Panc1 (cell line): ENCODE measurements at places on chromosomes 7 and 10.

GRCh38 chr10:70478191-70479164, at the start of gene PALD1:
Gene PALD1, plus strand, starts transcription at chr10:70478767. Its CDS starts 47,185 bp downstream, at chr10:70525952.
- DNase-seq, result no peak

- DNase-seq, result no peak
These were observed 2.6 kb upstream of the GAD2 start for GRCh38 chr10:26214004-26214403.

GRCh38 chr7:44565097-44565794, 8.5 kb downstream of the DDX56 start:
- peak; percentile 48 for DNase-seq

DNA sequence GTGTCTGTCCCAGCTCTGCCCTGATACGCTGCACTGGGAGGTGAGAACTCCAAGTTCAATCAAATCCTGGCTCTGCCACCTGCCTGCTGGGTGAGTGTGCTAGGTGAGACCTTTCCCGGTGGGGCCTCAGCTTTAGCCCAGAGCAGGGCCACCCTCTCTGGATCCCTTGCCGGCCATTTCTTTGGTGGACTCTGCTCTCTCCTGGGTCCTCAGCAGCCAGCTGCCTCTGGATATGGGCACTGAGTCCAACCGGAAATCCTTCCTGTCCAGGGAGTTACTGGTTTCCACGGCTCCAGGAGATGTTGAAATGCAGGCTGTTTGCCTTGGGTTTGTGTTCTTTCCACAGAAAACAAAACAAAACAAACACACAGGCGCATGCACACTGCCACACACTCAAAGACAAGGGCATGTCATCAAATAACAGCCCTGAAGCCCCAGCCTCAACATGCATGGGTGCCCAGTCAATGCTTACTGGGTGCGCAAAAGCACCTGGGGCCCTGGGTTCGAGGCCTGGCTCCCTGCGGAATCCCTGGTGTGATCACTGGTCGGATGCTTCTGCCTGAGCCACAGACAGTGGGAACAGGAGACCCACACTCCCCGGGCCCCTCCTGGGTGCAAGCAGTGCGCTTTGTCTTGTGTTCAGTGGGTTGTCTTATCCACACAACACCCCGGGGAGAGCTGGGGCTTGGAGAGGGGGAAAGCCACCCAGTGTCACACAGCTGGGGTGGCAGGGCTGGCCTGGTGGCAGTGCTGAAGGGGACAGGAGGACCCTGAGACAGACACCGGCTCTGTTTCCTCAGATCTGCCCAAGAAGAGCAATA, 33.1 kb downstream of the PPIF start:
- DNase-seq, result no peak

DNA sequence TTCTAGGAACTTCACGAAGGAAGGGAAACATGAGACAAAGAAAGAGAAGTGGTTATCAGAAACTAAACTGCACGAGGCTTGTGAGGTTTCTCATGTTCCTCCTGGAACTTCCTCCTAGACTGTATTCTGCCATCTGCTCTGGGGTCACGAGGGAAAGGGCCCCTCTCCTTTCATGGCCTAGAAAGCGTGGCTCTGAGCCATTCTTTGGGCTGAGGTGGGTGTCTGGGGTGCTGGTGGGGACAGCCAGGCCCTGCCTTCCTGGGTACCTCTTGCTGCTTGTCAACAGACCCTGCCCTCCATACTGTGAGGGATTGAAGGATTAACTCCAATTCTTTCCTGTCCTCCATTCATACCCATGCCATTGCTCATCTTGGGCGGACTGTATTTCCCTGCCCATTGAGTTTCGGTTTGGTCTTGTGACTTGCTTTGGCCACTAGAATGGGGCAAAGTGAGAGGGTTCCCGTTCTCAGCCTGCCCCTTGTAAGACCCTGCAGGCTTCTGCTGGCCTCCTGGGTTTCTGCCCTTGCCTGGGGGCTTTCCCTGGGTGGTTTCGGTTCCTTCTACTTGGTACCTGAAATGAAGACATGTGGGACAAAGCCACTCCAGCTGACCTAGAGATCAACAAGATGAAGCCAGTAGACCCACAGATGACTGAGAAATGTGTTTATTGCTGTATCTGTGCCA, 14.9 kb upstream of the GIMAP8 start:
- DNase-seq, result no peak

DNA sequence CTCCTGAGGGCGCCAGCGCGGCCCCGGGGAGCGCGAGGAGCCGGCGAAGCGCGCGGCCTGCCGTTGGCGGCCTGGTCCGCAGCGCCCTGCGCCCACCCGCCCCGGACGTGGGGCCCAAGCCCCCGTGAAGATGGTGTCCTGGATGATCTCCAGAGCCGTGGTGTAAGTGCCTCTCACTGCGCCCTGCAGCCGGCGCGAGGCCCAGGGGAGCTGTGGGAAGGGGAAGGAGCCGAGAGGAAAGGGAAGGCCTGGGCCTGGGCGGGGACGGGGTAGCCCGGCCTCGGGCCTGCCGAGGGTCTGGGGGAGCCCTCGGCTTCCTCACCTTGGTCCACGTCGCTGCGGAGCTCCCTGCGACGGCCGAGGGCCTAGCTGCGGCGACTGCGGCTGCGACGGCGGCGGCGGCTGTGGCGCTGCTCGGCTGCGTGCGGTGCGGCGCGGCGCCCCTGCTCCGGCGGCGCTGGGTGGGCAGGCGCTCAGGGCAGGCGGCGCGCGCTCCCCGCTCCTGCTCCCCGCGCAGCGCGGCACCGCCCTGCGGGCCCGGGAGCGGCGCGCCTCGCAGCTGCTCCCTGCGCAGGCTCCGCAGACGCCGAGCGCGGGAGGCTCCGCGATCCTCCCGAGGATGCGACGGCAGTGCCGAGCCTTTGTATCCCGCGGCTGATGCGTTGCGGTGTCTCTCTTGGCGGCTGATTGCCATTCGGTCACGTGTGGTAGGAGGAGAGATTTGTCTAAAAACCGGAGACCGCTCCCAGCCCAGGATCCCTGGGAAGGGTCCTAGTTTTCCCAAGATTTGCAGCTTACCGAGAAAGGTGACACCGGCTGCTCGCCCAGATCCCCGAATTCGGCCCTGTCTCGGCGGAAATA, 445 bp downstream of the REEP3 start:
- no peak for DNase-seq

- no peak for DNase-seq
These were observed 58.1 kb downstream of the CAV1 start for GRCh38 chr7:116582806-116583444.

GRCh38 chr7:98797150-98797549, 72.7 kb downstream of the TMEM130 start:
- no peak for DNase-seq

DNA sequence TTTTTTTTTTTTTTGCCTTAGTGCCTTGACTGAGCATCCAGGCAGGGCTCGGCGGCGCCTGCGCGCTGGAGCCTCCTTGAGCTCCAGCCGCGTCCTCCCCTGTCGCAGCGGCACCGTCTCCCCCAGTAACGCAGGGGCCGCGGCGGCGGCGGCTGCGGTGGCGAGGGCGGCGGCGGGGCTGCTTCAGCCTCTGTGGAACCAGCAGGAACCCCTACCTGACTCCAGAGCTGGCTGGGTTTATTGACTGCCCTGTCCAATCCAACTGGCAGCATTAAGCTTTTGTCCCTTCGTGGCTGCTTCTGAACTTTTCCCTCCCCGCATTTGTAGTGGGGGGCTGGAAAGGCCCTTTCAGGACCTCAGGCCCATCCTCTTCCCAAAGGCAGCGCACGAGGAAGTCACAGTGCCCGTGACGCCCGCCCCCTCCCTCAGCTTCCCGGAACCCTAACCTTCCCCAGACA, at the start of gene GPR85:
GPR85 (minus strand) TSS at position 397 of the 458 bp plus-strand sequence. CDS start 2,106 bp downstream, outside the sequence.
- no peak for DNase-seq

- DNase-seq, result peak; percentile 63
These were observed 49.1 kb upstream of the FOXK1 start for GRCh38 chr7:4633012-4633411.

GRCh38 chr7:36084485-36085091, 68.5 kb upstream of the EEPD1 start:
- no peak for DNase-seq

DNA sequence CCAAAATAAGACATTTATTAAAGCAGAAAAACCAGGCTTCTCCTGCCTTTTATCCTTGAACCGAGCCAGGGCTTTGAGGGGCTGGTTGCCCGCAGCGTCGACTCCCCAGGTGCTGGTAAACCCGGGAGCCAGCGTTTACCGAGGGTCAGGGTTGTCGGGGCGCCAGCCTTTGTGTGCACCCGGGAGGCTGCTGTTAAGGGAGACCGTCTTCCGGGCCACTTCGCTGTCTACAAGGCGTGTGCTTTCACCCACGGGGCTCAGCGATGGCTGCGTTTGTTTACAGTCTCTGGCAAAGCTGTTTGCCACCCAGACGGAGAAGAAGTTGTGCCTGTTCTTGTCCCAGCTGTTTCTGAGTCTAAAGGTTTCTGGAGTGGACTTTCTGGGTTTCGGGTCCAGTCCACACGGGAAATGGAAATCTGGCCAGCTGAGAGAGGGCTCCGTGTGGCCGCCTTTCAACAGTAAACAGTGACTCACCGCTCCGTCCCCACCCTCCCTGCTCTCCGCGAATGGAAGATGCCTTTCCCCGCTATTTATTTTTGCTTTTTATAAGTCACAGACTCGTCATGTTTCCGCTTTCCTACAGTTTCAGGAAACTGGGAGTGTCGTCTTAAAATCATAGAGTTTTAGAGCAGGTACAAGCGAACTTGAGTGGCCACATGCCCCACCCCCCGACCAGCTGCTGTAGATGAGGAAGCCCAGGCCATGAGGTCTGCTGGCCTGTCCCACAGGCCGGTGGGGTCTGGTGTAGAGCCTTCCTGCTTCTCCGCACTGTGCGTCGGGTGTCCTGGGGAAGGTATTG, 2.2 kb downstream of the MAFK start:
- DNase-seq, result peak; percentile 95

DNA sequence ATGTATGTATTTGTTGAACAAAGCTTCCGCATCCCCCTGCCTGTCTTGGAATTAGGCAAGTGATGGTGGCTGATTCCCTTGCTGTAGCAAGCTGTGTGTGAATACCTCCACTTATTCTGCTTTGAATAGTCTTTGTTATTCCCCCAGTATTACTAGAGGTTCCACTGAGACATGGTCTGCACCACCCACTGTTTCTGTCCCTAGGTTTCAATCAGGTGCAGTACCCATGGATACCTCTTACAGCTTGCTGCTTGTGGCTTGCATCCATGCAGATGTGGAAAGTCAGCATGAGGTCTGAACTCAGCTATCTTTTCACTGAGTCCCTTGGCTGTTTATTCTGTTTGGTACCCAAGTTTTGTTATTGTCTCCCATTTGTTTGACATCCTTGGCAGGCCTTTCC, 447.4 kb downstream of the GRM8 start:
- no peak for DNase-seq

DNA sequence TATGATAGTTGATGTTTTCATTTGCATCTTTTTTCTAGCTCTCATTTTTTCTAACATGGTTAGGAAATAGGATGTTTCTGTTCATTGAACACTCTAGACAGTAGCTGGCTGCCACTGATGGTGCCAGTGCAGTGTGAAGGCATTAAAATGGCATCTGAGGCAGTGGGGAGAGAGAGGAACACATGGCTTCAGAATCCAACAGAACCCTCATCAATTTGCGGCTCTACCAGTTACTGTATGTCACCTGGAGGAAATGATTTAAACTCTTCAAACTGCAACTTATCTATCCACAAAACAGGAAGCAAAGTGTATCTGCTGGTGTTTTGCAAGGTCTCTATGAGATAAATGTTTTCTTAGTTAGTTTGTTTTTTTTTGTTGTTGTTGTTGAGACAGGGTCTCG, 305.2 kb upstream of the PRKCQ start:
- DNase-seq, result no peak

DNA sequence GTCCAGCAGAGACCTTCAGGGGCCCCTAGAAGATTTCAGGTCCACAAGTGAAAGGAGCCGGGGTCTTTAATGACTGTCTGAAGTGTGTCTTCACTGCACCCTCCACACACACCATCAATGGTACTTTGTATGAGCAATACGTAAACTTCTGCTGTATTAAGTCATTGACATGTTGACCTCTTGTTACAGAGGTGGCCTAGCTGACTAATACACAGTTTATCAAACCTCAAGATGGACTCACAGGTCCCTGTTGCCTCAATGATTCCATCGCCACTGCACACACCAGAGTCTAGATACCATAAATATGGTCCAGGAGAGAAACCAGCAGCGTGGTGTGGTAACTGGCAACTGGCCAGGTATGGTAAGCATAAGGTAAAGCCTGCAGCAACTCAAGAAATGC, 19.5 kb downstream of the KCNMA1 start:
- no peak for DNase-seq

GRCh38 chr10:22314852-22315251, 1.3 kb upstream of the COMMD3 start:
- DNase-seq, result no peak

GRCh38 chr7:15593382-15593781, 31.6 kb upstream of the AGMO start:
- no peak for DNase-seq

GRCh38 chr7:151761231-151761630, 115.7 kb downstream of the PRKAG2 start:
- no peak for DNase-seq

DNA sequence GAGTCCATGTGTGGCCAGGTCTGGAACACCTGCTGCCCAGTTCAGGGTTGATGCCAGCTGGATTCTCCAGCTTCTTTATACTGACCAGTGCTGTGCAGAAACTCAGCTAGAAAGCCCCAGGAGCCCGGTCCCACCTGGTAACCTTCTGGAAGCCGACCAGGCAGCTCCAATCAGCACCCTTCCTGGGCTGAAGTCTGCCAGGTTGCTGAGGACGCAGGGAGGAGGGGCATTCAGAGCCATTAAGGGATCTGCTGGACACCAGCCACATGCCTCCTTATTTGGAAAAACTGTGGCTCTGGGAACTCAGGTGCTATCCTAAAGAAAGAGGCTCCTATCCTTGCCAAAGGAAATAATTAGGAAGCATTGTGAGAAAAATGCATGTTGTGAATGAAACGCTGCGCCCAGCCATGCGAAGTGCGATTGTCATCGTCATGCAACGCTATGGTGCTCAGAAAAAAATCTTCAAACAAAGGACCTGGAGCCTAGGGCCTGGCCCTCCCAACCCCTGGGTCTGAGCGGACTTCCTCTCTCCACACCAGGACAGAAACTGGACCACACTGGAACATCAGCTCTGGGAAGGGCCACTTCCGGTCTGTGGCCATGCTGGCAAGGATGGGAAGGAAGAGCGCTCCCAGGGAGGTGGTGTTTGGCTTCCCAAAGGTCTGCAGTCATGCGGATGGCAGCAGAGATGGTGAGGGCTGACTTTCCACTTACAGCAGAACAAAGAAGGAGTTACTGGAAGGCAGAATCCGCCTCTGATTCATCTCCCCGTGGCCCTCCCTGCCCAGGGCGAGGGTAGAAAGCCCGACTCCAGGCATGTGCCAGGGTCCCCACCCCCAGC, 90.1 kb downstream of the FAM53B start:
- no peak for DNase-seq

- no peak for DNase-seq
These were observed 51.0 kb downstream of the CAV1 start for GRCh38 chr7:116575853-116576252.
